Esophagus mucosa (tissue), 1 donor: ENCODE measurements at places on chromosomes 4 and X.

- ATAC-seq, result no peak
Measured at GRCh38 chr4:17624821-17625220, 10.4 kb downstream of the MED28 start.

- ATAC-seq, result no peak
Measured at GRCh38 chr4:76873495-76873894, 24.4 kb downstream of the SOWAHB start.

DNA sequence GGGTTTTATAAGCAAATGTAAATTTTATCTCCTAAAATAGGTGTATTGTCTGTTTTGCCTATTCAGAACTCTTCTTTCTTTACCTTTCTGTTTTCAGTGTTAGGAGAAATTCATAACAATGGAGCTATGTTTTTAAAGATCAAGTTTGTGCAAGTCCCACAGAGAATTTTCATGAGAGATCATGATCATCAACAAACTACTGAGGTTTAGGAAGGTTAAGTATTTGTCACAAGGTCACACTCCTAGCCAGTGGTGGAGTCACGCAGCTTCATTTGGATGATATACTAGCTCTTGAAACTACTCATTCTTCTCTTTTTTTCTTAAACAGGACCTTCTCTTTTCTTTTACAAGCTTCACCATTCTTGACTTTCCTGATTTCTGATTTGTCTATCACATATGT lies 892.6 kb upstream of the FRG1 start:
- no peak for ATAC-seq

GRCh38 chr4:6940744-6941137 lies 31.1 kb downstream of the TBC1D14 start:
- ATAC-seq, result no peak

GRCh38 chrX:78800694-78801093 lies 53.2 kb downstream of the LPAR4 start:
- no peak for ATAC-seq

GRCh38 chrX:2497961-2498780 lies 2.6 kb downstream of the DHRSX start:
- no peak for ATAC-seq

- ATAC-seq, result no peak
Measured at GRCh38 chr4:61068745-61069144, 131.4 kb upstream of the ADGRL3 start.

GRCh38 chrX:16300831-16301230 lies 133.6 kb downstream of the MAGEB17 start:
- no peak for ATAC-seq

DNA sequence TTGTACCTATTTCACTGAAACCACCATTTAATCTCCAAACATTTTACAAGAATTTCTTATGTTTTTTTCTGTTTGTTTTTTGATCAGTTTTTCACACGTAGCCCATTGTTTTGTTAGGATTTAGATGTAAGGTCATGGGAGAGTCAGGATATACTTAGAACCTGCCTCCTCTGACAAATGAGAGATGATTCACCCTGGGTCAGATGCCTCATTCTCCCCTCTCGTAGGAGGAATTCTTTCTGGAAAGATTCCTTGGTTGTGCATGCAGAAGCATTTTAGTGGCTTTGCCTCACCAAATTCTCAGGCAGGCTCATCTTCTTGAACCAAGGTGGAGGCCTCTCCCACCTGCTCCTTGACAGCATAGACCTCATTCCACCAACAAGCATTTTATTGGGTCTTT lies 599.3 kb downstream of the SPRY1 start:
- ATAC-seq, result peak; percentile 77

DNA sequence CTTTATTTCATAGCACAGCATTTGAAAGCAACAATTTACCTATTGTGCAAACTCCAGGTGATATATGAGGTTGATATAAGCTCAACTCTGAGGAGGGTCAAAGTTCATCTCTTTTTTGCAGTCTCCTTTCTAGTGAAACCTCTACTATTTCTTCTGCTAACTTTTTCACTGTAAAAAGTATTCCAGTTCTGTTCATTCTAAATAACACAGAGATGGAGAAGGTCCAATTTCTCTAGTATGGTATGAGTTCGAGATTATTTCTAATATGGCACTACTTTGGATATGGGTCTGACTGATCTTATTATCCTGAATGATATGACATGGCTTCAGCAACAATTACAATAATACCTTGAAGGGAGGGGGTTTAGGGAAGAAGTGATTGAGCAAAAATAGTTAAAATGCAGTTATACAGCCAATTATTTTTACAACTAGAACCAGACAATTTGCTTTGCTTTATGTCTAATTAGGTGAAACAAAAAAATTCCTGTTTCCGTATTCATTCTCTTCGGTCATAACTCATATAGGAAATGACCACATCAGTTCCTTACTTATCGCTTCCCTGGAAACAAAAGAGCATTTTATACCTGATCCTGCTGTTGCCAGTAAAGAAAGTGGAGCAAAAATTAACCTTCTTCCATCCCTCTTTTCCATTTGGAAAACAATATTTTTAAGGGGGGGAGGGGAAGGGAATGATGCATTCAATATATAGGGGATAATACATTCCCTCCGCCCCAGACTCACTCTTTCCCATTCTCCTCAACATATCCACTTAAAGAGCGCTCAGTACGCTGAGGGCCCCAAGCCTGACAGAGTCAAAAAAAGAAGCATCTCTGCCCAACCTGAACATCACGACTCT lies 1.0 kb downstream of the TBC1D9 start:
- ATAC-seq, result no peak

- no peak for ATAC-seq
Measured at GRCh38 chr4:113433536-113434246, 327.8 kb downstream of the CAMK2D start.

DNA sequence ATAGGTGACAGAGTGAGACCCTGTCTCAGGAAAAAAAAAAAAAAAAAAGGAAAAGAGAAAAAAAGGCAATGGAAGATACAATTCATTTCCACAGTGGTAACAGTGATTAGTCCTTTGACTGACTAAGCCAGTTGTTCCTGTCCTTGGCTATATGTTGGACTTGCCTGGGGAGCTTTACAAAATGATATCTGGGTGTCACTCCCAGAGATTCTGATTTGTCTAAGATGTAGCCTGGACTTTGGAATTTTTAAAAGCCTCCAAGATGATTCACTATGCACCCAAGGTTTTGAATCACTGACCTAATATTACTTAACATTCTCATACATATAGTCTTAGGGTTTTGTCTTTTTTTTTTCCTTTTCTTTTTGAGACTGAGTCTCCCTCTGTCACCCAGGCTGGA lies 16.9 kb downstream of the HELQ start:
- ATAC-seq, result peak; percentile 57
